ENCODE measurements at places on chromosomes 2 and 18.

DNA sequence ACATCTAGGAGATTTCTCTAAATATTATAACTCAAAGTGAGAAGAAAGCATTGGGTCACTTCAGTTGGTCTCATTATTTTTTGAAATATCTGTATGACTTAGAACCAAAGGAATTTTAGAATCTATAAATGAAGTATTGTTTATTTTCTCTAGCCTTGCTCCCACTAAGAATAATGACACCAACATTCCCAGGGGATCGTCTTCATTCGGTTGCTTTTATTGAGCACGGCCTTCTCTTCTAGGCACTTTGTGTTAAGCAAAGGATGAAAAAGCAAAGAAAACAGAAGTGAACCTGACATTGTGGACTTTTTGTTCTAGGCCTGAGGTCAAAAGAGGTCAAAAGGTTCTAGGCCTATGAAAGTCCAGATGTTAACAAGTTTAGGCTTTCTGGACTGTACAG, 231.9 kb downstream of the GALR1 start:
- no peak for DNase-seq

- DNase-seq: peak; percentile 8
Observed at GRCh38 chr2:186101616-186102015, 363.0 kb downstream of the FSIP2 start.

DNA sequence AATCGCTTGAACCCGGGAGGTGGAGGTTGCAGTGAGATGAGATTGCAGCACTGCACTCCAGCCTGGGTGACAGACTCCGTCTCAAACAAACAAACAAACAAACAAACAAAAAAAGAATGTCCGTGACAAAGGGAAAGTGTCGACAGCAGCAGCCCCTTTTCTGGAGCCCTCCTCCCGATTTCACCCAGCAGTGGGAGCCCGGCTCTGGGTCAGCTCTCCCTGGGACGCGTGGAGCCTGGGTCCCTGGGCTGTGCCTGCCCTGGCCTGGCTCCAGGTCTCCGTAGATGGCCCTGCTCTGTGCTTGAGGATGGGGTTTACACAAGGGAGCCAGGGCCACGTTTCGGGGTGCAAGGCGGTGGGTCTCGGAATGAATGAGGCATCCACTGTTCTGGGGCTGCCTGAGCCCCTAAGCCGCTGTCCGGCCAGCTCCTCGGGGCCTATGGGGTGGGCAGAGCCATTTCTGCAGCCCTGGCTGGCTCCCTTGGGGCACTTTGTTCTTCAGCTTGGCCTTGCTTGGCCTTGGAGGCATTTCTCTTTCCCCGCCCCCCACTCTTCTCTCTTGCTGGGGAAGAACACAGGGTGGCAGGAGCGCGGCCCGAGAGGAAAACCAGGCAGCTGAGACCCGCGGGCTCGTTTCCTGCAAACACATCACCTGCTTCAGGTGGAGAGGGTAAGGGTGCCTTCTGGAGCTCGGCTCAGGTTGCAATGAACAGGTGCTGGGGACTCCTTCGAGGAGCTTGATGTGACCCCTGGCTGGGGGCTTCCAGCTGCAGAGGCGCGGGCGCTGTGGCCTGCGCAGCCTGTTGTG, 29.1 kb downstream of the RTP5 start:
- DNase-seq: no peak

DNA sequence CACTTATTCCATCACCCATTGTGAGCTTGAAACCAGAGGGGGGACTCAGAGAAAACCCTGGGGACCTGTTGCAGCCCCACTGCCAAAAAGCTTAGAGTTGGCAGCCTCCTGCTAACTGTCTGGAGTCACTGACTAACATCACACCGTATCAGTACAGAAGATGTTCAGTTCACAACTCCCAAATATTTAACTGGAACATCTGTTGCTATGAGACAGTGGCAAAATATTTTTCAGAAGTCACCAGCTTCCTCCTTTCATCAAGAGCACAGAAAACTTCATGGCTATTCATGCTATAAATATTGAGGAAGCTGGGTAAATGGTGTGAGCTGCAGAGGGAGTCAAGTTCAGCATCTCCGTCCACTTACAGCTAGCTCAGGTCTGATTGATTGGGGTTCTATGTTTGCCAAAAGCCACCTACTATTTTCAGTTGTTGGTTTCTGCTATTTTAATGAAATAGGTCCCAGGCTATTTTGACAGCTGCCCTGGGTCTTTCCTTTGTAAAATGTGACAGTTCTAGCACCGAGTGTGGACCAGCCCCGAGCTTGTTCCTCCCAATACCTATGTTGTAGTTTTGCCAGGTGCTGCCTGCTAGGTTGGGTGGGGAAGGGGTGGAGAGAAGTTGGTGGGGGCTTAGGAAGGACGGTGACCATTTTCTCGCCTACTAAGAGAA, 9.8 kb downstream of the TUBB6 start:
- peak; percentile 50 for DNase-seq

DNA sequence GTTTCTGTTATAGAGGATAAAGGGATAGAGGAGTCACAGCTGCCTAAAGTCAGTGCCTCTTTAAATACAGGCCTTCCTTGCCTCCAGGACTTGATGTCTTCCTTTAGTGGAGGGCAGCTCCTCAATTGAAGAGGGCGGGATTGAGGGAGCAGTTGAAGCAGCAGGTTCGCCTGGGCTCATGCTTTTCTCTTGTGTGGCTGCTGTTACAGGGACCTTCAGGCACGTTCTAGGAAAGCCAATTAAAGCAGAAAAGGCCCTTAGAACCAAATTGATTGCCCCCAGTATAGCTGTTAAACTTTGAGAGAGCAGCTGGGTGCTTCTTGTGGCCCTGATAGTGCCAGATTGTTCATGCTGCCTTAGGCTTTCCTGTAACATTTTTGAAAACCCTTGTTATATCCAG, 42.0 kb upstream of the LTBP1 start:
- no peak for DNase-seq

DNA sequence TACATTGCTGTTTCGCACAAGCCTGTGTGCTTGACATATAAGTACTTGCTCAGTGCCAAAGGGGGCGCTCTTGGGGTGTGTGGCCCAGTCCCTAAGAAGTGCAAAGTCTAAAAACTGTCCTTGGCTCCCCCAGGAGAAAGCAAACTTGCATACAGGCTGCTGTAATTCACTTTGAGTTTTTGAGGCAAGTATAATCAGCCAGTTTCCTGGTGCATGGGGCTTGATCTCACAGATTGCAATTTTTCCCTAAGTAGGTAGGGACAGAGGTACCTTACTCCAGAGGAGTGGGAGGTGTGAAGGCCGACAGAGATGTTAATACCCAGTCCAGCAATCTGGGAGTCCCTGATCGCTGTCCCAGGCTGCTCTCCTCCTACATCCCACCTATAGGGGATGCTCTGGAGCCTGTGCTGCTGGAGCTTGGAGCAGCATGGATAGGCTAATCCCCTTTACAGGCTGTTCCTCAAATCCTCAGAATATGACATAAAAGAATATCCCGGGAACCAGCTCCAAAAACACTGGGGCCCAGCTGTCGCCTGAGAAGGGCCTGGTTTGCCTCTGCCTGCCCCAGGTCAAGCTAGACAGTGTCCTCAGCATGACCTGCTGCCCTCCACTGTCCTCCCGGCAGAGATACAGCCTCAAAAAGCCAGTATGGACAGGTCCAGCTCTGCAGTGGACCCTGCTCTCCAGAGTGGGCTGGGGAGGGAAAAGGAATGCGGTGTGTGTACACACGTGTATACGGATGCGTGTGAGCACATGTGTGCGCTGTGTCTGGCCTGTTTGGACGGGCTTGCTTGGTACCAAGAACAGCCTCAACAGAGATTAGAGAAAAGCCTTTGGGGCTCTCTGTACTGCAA, 136.5 kb upstream of the HAAO start:
- DNase-seq: peak; percentile 94

GRCh38 chr2:172098650-172099471, 3.8 kb downstream of the DLX2 start:
- peak; percentile 76 for DNase-seq

- no peak for DNase-seq
Observed at GRCh38 chr2:133673305-133673905, 105.1 kb upstream of the NCKAP5 start.

- DNase-seq: no peak
Observed at GRCh38 chr2:99689145-99689742, 199.4 kb upstream of the REV1 start.

DNA sequence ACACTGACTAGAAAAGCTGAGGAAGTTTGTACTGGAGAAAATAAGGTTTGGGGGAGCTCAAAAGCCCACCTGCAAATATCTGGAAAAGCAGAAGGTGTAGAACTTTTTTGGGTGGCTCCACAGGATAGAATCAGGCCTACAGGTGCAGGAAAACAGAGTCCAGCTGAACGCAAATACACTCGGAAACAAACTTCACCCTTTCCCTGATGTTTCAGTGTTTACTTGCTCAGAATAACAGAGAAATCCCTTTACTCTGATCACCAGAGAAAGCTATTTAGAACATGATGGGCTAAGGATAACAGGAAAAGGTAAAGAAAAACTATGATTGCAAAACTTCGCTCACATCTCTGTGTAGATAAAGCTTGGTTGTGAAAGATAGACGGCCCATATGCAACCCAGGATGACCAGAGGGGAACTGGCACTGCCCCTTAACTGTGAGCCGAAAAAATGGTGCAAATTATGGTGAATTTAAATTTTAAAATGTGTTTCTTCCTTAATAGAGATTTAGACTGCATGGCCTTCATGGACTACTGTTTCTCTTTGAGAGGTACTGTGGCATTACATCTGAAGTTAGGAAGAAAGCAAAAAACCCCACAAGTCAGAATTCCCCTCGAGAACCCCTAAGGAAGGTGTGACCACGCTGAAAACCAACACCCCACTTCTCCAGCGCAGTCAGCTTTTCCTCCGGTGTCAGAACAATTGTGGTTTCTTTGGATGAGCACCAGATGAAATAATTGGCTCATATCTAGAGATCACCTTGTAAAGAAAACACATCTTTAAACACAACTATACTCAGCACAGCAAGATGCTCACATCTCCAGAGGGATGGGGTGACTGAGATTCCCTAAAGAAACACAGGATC, 84.5 kb upstream of the TMEM247 start:
- DNase-seq: no peak

GRCh38 chr2:162782138-162782537, 56.4 kb downstream of the KCNH7 start:
- no peak for DNase-seq

DNA sequence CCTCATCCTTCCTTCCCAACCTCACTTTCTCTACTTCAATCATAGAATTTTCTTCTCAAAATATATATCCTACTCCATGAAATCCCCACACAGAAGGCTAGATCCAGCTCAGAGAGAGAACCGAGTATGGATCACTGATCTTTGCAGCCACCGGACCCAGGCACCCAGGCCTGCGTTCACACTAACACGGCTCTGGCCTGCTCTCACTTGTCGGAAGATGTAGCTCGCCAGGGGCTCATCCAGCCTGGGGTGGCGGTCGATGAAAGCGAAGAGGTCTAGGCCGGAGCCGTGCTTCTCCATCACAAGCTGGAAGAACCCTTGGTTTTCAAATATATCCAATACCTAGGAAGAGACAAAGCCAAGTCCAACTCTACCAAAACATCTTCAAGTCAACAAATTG, 12.7 kb upstream of the MTERF4 start:
- DNase-seq: no peak

- DNase-seq: no peak
Observed at GRCh38 chr2:75256485-75256884, 57.2 kb upstream of the TACR1 start.

DNA sequence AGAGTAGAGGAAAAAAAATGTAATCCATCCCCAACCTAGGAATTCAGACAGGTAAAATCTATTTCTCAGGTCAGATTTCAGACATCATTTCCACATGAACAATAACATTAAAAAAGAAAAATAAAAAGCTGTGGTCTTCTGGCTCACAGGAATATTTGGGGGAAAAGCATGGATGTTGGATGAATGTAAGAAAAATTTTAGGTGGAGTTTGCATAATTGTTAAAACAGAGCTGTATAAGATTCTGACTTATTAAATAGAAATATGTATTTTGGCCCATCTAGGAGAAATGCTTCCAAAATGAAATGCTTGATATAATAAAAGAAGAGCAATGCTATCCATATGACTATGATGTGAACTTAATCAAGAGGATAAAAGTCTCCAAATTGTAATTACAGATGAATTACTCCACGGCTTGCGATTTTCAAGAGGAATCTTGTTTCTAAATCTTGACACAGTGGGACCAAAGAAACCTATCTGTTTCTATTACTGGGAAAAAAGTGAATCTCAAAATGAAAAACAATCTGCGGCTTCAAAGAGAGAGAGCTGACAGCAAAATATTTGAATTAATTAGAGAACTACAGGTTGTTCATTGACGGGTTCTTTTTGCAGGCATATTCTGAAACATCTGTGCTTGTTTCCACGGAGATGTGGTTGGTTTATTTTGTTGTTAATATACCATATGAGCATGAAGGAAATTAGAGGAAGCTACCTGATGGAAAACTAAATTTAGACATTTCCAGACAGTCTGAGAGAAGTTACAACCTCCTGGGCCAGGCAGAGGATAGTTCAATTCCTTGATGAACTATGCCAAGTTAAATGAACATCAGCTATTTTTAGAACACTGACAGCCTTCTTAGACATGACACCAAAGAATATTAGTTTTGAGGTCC, 468.7 kb downstream of the PID1 start:
- DNase-seq: no peak

GRCh38 chr18:79684283-79684631, 4.7 kb downstream of the CTDP1 start:
- no peak for DNase-seq

- DNase-seq: peak; percentile 48
Observed at GRCh38 chr2:149038442-149039212, at the start of gene LYPD6B. TSS of gene LYPD6B (plus strand) at chr2:149038699. CDS start at chr2:149130949, 92,250 bp downstream.

DNA sequence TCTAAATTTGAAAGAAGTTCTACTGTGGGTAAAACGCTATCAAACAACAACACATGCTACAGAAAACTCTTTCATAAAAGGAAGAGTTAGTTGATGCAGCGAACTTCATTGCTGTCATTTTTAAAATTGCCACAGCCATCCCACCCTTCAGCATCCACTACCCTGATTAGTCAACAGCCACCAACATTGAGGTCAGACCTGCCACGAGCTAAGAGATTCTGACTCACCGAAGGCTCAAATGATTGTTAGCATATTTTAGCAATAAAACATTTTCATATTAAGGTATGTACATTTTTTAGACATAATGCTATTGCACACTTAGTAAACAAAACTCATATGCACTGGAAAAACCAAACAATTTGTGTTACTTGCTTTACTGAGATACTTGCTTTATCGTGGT, 347.1 kb downstream of the CLIP4 start:
- no peak for DNase-seq

DNA sequence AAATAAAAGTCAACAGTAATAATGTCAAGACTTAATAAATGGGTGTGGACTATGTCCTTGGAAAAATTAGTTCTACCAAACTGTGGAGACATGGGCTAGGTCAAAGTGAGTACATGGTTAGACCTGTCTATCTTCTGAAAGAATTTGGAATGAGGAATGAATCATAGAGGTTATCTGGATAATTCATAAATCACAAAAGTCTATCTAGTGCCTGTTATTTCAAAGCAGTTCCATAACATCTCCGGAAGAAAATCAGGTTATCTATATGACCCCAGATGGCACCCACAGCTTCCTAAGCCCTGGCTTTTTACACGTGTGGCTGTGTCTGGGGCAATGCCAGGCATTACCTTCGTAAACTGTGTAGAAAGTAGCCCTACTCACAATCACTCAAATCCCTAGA, 272.0 kb downstream of the ETAA1 start:
- no peak for DNase-seq
